ENCODE measurements at places on chromosomes 1 and 21.

DNA sequence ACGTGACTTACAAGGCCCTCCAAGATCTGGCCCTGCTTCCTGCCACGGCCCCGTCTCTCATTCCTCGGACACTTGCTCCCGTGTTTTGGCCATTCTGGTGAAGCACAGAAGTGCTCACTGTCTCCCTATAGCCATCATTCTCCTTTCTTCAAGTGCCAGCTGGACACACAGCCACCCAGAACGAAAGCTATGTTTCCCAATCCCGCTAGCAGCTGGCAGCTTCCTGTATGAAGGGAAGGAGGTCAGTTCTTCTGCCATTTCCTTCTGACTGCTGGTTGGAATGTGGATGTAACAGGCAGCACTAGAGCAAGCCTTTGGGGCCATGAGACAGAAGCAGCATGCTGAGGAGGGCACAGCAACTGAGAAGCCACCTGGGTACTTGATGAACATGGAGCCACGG, 82.8 kb downstream of the TGFBR3 start:
- DNase-seq, result peak; percentile 10

DNA sequence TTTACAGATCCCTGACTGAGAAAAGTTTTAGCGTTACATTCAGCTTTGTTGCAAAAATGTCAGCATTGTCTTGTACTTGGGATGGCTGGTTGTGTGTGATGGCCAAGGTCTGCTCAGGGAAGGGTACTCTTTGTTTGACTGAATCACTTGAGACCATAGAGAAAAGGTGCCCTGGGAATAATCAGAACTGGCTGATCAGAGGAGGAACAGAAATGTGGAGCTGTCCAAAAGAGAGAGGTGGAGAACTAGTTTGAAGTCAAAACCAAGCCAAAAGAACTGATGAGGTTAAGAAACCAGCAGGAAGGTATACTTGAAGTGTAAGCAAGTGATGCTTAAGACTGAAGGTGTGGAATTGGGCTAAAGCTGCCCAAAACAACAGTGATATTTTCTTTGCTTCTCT, 107.6 kb upstream of the LYPLAL1 start:
- DNase-seq, result no peak

- no peak for DNase-seq
These were observed 84.3 kb upstream of the HP1BP3 start for GRCh38 chr1:20871419-20871818.

DNA sequence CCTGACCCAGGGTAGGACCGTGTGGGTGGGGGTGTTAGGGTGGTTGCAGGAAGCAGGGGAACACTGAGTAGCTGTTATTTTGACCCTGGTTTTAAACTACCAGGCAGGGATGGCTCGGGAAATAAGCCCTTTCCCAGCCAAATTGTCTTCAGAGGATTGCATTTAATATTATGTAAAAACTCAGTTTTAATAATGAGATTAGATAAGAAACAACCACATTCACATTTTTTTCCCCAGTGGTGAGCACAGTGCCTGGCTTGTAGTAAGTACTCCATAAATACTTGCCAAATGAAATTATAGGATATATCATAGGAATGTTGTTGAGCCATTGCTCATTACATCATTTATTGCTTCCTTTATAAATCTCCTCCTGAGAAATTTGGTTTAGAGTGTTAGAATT, 3.1 kb upstream of the ACP6 start:
- no peak for DNase-seq

DNA sequence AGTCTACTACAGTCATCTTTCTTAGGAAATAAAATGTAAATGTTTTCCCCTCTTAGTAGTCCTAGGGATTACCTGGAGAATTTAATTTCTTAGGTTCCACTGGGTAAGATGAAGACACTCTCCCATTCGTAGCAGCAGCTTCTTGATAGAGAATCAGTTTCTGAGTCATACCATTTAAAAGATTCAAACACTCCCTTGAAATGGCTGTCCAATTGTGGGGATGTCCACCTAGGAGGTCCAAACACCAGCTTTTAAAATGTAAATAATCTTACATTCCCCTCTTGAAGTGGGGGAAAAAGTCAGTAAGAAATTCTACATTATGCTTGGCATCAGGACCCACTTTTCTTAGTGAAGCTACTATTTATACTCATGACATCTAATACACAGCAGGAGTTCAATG, 37.5 kb downstream of the NDC1 start:
- no peak for DNase-seq

GRCh38 chr1:6472391-6472790, 6.4 kb upstream of the TNFRSF25 start:
- DNase-seq, result no peak

GRCh38 chr1:102857251-102857650, 251.1 kb downstream of the COL11A1 start:
- no peak for DNase-seq

GRCh38 chr1:203584035-203584434, 42.6 kb upstream of the ATP2B4 start:
- no peak for DNase-seq

DNA sequence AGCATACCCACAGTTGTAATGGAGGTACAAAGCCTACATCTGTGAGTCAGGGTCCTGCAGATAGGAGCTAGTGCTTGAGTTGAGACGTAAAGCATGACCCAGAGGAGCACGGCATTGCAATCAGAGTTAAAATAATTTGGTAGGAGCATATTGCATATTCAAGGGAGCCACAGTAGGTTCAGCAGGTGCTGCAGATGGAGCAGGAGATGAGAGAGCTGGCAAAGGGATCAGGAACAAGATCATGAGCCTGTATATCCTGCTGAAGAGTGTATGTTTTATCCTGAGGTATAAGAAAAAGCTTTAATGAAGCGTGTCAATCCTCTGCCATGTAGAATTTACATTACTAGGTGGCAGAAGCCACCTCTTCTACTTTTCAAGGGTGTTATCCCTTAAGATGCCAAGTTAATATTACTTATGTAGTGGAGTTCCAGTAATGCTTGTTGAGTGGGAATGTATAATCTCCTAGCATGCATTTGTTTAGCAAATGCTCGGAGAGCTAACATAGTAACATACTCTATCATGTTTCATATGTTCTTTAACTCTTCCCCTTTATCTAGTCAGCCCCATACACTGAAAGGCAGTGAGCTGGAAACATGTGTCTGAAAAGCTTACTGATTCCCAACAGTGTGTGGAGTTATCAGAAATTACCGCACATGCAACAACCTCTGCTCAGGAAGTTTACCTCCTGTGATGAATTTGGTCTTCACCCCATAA, 300.3 kb downstream of the GRIK1 start:
- DNase-seq, result no peak

- DNase-seq, result no peak
These were observed 4.8 kb downstream of the S1PR1 start for GRCh38 chr1:101241485-101242225.

- DNase-seq, result no peak
These were observed 60.0 kb upstream of the ADAM30 start for GRCh38 chr1:119956306-119956705.

DNA sequence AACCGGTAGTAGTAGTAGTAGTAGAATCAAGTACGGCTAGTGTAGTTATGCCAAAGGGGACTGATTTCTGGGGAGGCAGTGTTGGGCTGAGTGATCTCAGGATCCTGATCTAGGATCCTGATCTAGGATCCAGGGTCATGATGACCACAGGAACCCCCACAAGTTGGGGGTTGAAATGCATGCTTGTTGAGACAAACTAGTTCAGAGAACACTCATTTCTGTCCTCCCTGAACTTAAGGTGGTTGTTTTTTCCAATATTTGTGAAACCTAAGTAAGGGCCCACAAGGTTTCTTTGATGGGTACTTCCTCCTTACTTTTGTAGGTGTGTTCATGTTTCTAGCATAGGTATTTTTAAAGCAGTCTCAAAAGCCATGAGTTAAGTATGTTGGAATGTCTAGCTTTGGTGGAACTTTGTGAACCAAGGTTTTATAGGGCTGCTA, 33.9 kb upstream of the PDC start:
- DNase-seq, result no peak

Data from CD4-positive, alpha-beta T cell treated with Interleukin-21 for 1 hour (primary cell).